ENCODE measurements at places on chromosomes 1 and 21.

GRCh38 chr1:35151220-35151619, 41.7 kb downstream of the SFPQ start:
- no peak for DNase-seq

GRCh38 chr1:54357967-54358366, 48.2 kb downstream of the SSBP3 start:
- no peak for DNase-seq

DNA sequence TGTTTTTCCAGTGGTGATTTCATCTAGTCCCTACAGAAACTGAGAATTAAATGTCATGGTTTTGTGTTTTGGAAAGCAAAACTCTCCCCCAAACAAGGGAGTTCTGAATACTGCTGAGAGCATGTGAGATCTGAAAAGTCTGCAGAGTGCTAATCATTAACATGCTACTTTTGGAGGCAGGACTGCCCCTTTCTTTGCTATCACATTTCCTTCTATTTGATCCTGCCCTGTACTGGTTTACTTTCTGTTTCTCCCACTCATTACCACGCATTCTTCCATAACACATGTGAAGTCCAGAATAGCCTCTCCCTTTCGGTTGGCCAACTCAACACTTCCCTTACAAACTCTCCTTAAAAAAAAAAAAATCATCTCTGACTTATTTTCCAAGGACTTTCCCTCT, 63.6 kb downstream of the GADD45A start:
- no peak for DNase-seq

DNA sequence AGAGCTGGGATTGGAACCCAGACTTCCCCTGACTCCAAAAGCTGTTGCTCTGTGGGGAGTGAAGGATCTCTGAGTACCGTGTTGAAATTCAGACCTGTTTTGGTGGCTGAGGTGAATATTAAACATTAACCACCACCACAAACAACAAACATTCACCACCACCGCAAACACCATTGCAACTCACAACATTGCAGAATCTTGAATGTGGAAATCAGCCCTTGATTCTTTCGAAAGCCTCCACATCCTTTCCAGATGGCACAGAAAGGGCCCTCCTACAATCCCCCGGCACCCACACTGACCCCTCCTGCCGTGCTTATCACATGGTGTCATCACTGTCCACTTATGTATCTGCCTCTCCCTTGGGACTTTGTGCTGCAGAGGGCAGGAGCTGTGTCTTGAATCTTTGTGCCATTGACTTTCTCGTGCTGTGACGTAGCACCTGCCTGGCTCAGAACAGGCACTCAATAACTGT, 1.4 kb downstream of the CDA start:
- no peak for DNase-seq

DNA sequence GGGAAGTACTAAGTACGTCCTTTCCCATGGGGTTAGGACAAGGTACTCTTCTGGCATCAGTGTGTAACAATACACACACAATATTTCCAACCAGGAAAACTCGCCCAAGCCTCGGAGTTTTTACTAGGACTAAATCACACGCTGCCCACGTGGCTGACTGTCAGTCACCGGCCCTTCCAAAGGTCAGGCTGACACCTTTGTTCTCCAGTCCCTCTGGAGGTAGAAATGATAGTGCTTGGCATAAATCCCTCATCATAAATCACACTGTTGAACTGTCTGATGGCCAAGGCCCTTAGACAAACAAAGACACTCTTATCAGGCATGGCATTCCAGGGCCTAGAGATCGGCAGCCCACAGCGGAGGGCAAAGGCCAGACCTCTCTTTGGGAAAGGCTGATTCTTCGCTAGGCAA, 16.9 kb upstream of the SLAMF9 start:
- DNase-seq = no peak

DNA sequence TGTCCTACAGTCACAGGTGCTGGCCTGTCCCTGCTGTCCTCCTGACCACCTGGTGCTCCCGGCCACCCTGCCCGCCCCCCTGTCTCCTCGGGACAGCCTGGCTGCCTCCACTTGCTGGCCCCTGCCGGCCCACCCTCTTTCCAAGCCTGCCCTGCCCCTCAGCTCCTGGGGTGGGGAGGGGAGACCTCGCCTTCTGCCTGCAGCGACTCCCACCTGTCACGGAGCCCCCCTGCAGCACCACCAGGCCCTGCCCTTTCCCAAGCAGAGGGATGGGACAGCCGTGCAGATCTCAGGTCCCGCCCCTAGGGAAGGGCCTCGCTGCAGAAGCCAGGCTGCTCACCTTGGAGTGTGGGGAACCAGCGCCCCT, 7.5 kb downstream of the LRRC3 start:
- DNase-seq = no peak

DNA sequence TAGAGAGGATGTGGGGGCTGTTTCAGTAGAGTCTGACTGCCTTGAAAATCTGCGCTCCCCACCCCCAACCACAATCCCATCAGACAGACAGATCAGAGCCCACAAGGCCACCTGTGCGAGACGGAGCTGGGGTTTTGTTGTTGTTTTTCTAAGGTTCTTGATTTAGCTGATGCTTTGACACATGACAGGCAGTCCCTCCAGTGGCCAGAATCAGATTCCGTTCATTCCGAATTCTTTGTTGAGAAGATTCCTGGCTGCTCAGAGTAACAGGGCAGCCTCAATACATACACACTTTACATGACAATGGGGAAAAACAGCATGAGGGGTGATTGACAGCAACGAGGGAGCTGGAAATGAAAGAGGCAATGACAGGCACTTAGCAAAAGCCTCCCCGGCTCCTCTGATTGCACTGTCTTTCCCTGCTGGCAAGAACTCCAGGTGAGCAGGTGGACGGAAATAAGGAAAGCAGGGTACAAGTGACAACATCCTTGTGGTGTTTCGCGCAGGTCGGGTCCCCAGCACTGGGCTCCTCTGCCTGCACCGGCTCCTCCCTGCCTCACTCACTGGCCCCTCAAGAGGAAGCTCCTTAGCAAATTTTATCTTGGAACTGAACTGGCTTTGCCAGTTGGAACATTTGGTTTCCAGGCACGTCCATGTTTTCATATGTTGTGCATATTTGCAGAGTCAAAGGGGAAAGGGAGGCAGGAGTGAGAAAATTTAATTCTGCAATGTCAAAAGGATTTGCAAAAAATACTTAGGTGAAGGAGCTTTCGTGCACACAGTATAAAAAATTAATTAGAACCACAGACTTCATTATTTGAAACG, 148.7 kb downstream of the PGBD5 start:
- DNase-seq = peak; percentile 29

- peak; percentile 12 for DNase-seq
These were observed 56.7 kb downstream of the SLC37A1 start for GRCh38 chr21:42570362-42570761.

DNA sequence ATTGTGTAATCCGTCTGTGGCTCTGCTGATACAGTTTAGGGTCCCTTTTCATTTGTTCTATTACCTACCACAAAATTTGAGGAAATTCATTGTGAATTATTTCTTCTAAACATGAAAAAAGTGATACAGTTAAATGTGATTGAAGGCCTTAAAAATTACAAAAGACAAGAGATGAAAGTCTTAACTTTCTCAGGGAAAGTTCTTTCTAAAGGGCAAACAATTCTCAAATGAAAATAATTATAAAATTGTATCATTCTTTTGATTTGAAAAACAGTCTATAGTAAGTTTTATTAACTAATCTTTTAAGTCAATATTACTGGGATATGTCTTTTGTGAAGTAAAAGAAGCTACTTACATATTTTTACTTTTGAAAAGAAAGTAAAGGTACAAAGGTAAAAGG, 57.4 kb upstream of the SCYL3 start:
- DNase-seq = no peak

- no peak for DNase-seq
These were observed 80.3 kb upstream of the ARTN start for GRCh38 chr1:43853161-43853921.

DNA sequence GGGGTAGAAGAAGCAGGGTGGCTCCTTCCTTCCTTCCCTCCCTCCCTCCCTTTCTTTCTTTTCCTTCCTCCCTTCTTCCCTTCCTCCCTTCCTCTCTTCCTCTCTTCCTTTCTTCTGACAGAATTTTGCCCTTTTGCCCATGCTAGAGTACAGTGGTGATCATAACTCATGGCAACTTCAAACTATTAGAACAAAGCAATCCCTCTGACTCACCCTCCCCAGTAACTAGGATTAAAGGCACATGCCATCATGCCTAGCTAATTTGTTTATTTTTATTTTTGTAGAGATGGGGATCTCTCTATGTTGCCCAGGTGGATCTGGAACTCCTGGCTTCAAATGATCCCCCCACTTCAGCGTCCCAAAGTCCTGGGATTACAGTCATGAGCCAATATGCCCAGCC, 10.0 kb upstream of the RPE65 start:
- DNase-seq = no peak

- DNase-seq = peak; percentile 10
These were observed 15.6 kb upstream of the C1orf174 start for GRCh38 chr1:3915551-3916121.

DNA sequence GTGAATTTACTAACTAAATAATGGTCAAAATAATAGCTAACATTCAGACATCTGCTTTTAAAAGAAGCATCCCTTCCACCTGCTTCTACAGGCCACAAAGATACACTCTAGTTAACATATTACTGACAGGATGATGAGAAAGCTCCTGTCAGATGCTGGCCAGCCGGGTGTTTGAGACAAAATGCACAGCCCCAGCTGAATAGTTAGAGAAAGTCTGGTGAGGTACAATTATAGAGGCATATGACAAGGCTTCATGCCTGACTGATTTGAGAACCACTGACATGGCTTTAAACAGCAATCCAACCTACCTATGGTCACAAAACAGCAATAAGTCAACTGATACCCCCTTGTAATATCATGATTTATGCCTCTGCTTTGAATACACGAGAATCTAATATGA, 137.0 kb downstream of the DENND1B start:
- no peak for DNase-seq

Measured in activated naive CD8-positive, alpha-beta T cell treated with anti-CD3 and anti-CD28 coated beads, Interleukin-2, amount 10 ng/mL, durations not matched to agents 7 days and 5 days (primary cell).